ENCODE measurements at places on chromosomes 3 and 15.

DNA sequence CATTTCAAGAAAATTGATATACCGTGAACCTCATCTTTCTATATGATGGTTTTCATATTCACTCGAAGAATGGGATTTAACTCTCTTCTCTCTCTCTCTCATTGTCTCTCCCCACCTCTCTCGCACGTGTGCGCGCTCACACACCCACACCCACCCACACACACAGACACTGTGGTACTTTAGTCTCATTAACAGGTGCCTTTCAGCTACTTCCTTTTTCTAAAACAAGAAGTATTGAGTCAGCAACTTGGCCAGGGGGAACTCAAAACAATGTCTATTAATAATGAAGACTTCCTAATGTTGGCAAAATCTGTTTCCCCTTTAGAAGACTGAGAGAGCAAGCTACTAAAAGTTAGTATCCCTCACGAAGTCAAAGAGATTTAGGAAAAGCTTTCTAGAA is 150.7 kb downstream of the TMCO5A start:
- peak; percentile 23 for DNase-seq

- DNase-seq, result no peak
These were observed 159.0 kb upstream of the WNT5A start for GRCh38 chr3:55646121-55646520.

GRCh38 chr3:43288366-43288765 is 2.0 kb downstream of the SNRK start:
- DNase-seq, result no peak

DNA sequence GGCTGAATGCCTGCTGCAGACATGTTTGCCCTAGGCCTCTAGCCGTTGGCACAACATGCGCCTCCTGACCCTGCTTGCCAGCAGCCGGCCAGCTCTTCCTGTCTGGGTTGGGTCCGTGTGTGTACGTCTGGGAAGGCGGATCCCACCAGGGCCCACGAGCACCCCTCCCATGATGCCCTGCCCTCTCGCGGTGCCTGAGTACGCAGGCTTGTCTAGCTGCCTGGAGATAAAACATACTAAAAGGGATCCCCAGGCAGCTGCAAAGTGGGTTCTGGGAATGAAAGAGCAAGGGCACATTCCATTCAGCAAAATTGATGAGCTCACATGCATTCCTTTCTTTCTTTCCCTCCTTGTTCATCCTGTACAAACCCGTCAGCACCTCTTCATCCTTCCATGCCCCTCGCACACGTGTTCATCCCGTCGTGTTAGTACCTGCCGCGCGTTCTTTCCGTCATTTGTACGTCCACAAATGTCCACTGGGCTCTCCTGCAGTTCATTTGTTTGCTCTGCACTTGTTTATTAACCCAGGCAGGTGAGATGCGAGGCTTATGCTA is 74.3 kb downstream of the FBLN2 start:
- DNase-seq, result no peak

DNA sequence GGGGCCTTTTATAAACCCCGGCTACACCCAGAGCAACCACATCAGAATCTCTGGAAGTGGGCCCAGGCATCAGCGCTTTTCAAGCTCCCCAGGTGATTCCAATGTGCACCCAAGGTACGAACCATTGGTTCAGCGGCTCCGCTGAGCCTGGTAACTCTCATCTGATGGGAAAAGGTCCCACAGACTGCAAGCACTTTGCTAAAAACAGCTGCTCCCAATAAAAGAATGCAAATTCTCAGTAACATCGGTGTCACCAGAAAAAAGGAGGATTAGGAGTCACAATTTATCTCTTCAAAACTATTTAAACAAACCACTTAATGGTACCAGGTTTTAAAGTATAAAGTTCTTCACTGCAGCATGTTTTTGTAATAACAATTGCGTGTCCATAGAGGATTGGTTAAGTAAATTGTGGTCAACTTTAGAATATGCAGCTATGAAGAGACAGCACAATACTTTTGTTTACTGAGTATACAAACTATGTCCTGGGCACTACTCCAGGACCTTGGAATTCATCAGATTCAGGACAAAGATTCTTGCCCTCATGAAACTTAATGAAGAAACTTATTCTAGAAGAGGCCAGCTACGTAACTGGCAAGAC is 660.7 kb upstream of the ADAMTS9 start:
- DNase-seq, result no peak

GRCh38 chr15:76418352-76419140 is 82.0 kb downstream of the ISL2 start:
- DNase-seq, result no peak

- no peak for DNase-seq
These were observed 24.9 kb downstream of the GRK7 start for GRCh38 chr3:141788149-141788548.

DNA sequence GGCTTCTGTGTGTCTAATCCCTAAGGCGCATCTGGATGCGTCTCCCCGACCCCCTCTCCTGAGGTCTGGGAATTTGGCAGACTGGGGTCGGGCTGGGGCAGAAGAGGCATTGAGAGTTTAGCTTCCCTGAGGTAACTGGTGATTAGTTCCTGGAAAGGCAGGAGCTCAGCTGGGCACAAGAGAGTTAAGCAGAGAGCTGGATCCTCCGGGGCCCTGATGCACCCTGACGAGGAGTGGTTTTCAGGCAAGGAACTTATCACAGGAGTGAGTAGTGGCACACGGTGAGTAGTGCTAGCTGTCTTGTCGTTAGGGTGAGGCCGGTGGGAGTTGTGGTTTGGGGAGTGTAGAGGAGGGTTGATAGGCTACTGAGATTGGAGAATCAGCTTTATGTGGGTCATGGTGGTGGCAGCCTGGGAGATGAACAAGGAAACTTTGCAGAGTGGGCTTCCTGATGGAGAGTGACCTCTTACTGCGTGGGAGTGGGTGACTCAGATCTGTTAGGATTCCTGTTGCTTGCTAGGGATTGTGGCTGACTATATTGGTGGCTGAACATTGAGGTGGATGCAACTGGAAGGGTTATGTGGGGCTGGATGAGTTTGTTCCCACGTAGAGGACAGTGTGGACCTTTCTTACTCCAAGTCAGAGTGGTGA is 897 bp downstream of the RAD54L2 start:
- peak; percentile 61 for DNase-seq

DNA sequence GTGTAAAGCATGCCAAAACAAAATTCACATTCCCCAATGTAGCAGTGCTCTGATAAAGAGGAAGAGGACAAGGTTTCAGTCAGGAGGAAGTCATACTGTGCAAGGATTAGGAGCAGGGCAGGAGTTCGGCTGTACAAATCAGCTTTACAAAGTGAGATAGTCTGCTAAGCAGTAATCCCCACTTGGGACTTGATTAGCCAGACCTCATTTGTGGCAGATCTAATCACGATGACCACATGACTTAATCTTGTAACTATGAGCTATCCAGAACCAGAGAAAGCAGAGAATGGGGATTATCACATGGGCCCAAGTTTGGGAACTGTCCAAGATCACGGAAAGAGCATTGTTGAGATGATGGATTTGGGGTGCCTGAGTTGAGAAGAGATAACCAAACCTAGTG is 7.8 kb downstream of the DCBLD2 start:
- DNase-seq, result no peak

DNA sequence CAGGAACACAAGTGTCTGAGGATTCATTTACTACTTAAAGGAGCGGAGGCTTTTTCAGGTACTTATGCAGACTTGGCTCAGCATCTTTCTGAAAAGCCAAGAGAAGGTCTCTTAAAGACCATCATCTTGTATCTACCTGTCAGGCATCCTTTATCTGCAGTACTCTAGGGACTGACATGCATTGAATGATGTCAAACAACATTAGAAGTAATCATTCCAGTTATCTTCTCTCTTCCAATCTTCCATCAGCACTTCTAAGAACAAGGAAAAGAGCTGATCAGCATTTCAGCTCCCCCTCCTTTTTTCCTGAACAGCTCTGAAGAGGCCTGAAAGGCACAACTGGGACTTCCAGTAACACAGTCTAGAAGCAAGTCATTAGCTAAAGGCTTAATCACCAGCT is 214.8 kb downstream of the KCNH8 start:
- DNase-seq, result no peak

DNA sequence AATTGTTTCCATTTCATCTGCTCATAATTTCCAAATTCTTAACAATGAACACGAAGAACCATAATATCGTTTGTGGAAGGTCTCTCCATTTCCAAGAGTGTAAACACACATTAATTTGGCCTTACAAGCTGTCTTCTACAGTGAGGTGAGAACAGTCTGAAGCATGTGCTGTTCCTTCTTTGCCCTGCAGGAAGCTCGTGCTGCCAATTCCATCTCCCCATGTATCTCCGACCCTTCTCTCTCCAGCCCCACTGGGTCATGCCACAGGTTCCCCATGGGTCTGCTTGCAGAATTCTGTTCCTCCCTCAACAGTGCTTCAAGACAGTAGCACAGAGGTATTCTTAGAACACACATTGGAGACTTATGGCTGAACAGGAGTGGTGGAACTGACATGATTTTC is 70.5 kb downstream of the CHSY1 start:
- DNase-seq, result no peak

DNA sequence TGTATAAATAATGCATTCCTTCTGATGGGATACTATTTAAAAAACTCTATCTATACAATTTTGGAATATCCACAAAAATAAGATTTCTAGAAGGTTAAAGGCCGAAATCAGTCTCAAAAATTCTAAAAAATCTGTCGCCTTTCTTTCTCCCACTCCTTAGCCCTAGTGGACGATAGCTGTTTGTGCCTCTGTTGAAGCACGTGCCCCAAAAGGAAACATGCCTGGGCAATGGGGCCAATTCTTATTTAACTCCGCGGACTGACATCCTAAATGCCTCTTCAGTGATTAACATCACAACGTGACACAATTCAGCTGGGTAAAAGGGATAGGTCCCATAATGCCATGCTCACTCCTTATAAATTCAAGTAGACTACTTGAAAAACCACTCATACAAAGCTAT is 65.1 kb downstream of the GAP43 start:
- no peak for DNase-seq

DNA sequence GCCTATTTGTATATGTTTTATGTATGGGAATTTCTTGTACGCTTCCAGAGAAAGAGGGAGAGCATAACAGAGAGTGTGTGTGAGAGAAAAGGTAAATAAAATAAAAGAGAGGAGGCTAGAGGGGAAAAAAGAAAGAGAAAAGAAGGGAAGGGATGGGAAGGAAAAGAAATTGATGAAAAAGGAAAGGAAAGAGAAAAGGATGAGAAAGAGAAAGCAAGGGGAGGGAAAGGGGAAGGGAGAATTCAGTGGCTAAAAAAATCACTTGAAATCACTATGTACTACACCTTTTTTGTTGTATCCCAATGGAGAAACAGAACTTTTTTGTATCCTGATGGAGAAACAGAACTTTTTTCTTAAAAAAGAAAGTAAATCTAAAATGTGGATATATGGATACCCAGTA is 165.5 kb upstream of the MBNL1 start:
- DNase-seq, result no peak
